ENCODE measurements at places on chromosomes 1 and 21. TPM values are rescaled to one million over a fixed set of nuclear protein-coding genes. Genes with fewer than 3 reads are reported as not detected.

Gene EPHA2
- total RNA-seq = 21.0 TPM

Gene GNG4
- total RNA-seq = not detected

Gene NPR1
- total RNA-seq = 32.5 TPM

Gene GPR25
- not detected for total RNA-seq

DNA sequence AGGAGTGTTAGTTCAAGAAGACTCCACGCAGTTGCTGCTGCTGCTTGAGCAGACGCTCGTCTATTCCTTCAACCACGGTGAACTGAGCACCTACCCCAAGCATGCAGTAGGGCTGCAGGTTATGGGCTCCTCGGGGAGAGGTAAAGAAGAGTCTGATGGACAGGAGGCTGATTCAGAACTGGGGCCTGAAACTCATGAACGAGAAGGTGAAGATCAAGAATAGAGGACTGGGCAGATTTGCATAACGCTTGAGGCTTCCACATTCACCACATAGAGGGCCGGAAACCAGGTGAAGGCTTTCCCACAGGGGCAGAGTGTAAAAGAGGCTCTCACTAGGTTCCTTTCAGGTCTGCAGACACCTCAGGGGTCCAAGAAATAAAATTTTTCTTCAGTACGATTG lies 9.1 kb downstream of the ABCA4 start:
- DNase-seq = no peak

Gene OR10J5
- total RNA-seq = not detected

DNA sequence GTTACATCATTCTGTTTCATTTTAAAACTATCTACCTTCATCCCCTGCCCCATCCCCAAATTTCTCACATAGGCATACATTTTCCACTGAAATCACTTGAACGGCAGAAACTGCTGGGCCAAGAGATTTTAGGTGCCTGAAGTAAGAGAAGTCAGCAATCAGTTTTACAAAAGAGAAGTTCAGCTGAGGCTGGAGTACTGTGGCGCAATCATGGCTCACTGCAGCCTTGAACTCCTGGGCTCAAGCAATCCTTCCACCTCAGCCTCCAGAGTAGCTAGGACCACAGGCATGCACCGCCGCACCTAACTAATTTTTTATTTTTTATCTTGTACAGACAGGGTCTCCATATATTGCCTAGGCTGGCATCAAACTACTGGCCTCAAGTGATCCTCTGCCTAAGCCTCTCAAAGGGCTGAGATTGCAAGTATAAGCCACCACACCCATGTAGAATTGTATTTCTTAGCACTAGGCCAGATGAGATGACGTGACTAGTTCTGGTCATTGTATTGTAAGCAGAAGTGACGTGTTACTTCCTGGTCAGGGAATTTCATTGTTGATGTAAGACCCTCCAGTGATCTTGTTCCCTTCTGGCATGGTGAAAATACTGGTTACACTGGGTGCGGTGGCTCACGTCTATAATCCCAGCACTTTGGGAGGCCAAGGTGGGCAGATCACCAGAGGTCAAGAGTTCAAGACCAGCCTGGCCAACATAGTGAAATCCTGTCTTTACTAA lies 7.1 kb downstream of the BECN2 start:
- no peak for DNase-seq

Gene SHISA4
- 10.8 TPM for total RNA-seq

DNA sequence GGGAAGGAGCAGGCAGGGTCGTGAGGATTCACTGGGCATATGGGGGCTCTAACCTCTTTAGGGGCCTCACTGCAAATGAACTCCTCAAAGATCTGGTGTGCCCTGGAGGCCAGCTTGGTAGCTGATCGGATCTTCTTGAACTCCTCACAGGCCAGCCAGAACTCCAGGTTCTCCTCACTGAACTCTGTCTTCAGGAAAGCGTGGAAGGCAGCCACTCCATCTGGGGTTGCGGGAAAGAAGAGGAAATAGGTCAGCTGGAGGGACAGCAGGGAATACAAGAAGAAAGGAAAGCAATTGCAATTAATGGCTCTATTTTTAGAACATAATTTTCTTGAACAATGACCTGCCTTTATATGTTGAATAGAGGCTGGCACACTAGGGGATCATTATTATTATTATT lies 2.3 kb downstream of the RGS16 start:
- no peak for DNase-seq

DNA sequence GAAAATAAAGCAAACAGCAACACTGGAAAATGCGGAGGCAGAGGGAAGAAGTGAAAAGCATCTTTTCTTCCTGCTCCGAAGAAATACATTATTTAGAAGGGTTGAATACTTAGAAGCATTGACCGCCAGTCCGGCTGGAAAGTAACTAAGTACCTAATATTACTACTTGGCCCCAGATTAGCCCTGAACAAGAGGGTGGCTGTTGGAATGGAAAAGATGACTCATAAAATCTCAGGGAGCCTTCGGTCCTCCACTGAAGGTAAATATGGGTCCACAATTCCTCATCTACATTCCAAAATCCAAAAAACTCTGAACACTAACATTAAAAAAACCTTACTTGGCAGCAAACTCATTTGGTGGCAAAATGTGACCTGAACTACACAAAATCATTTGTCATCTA lies 40.1 kb downstream of the BCAR3 start:
- no peak for DNase-seq

DNA sequence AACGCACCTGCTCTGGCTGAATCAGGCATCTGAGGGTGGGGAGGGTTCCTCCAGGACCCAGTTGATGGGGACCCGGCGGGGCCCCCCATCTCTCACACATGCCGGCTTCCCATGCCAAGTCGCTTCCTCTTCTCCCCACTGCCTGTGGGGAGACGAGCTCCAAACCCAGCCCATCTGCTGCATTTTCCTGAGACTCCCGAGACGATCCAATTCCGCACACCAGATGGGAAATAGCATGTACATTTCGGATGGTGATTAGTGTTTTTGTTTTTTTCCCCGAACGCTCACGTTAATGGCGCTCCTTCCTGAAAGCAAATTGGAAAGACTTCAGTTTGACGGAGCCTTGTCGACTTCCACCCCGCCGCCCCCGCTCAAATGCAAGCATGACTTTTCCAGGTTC lies 13.2 kb upstream of the GRIK3 start:
- no peak for DNase-seq

DNA sequence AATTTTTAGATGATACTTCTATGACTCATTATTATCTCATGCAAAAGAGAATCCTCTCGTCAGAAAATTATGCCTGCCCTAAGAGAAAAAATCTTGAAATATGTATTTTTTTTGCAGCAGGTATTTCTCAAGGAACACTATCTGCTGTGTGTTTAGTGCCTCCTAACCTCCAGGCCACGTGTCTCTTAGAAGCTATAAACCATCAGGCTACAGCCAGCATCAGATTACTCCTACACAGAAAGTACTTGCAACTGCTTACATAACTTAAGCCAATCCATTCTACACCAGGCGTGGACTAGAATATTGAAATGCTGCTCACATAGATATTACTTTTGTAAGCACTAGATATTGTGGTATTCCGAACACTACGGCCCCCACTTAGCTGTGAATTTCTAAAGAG lies 933.4 kb downstream of the PLA2G4A start:
- DNase-seq = no peak

GRCh38 chr1:200415789-200416593 lies 6.2 kb upstream of the ZNF281 start:
- peak; percentile 80 for DNase-seq

- no peak for DNase-seq
Measured at GRCh38 chr1:109517337-109517736, 7.8 kb upstream of the AMIGO1 start.

- no peak for DNase-seq
Measured at GRCh38 chr1:8463144-8463927, 145.4 kb downstream of the SLC45A1 start.

GRCh38 chr1:172084876-172085275 lies 243.6 kb downstream of the DNM3 start:
- DNase-seq = no peak

DNA sequence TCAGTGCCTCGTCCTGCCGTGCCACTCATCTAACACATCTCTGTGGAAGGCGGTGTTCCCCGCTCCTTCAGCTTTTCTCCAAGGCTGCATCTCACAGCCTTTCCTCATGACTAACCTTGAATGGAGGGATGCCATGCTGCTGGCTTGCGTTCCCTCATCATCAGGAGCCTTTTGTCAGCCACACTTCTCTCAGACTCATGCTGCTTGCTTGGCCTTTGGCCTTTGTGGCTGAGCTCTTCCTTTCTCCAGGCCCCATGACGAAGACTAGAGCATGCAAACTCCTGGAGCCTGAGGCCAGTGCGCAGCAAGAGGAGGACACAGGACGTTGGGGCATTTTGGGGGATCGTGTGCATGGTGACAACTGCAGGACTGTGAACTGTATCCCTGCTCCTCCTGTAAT lies 70.8 kb downstream of the SYT2 start:
- no peak for DNase-seq

Gene LAD1
- 48.1 TPM for total RNA-seq

GRCh38 chr1:117049857-117050256 lies 10.3 kb upstream of the TTF2 start:
- DNase-seq = peak; percentile 28

GRCh38 chr1:212680680-212681389 lies 18.8 kb downstream of the BATF3 start:
- no peak for DNase-seq

Gene PAPPA2
- 0.33 TPM for total RNA-seq

Gene SIKE1
- 31.4 TPM for total RNA-seq

Gene SLAMF8
- 33.6 TPM for total RNA-seq

GRCh38 chr1:232722626-232723025 lies 82.6 kb upstream of the MAP10 start:
- DNase-seq = no peak

Gene RAB25
- 58.7 TPM for total RNA-seq

Gene SUSD4
- total RNA-seq = 1.9 TPM

GRCh38 chr1:56578138-56578962 lies 1.0 kb downstream of the PLPP3 start:
- peak; percentile 86 for DNase-seq

GRCh38 chr21:30676737-30677136 lies 34.1 kb downstream of the KRTAP20-3 start:
- DNase-seq = no peak

Gene GBP6
- total RNA-seq = 1.0 TPM

Gene NDUFS2
- total RNA-seq = 65.7 TPM

DNA sequence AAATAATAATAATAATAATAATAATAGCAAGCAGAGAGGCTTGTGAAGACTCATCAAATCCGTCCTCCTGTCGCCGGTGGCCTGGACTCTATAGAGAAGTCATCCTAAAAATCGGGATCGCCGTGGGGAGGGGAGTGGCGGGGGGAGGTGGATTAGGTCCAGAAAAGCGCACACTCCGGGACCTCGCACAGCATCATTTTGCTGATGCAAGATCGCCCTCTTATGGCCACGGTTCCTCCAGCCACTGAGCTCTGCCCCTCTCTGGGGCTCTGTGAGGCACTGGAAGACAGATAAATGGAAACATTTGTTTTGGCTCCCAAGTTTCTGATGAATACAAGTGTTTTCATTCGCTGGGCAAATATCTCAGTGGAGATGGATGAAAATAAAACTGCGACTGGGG lies 612.0 kb downstream of the MATN1 start:
- no peak for DNase-seq

GRCh38 chr1:209375097-209375496 lies 208.4 kb upstream of the CAMK1G start:
- DNase-seq = no peak

Gene NUAK2
- total RNA-seq = 14.7 TPM

DNA sequence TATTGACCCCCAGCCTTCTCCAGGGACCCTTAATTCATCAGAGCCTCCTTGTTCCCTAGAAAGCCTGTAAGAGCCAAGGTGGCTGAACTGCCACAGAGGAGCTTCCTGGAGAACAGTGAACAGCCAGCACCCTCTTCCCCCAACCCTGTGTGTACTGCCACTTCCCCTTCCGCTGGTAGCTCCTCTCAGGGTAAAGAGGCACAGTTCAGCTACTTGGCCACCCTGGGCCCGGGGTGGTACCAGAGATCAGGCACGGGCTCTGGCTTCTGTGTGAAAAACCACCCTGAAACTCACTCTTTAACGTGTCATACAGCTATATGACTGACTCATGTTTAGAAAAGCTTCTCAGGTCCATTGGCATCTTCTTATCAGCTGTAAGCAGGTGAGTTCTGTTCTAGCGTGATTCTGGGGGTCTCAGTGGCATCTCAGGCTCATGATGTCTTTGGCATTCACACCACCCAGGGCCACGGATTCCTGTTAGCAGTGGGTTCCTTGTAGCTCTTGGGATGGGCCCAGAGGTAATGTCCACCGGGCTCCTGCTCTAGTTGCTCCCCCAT lies 22.4 kb downstream of the ARMH1 start:
- DNase-seq = peak; percentile 48

Gene FHAD1
- total RNA-seq = 5.9 TPM

Gene CRYZL1
- total RNA-seq = 80.7 TPM

Gene PLA2G2C
- not detected for total RNA-seq

DNA sequence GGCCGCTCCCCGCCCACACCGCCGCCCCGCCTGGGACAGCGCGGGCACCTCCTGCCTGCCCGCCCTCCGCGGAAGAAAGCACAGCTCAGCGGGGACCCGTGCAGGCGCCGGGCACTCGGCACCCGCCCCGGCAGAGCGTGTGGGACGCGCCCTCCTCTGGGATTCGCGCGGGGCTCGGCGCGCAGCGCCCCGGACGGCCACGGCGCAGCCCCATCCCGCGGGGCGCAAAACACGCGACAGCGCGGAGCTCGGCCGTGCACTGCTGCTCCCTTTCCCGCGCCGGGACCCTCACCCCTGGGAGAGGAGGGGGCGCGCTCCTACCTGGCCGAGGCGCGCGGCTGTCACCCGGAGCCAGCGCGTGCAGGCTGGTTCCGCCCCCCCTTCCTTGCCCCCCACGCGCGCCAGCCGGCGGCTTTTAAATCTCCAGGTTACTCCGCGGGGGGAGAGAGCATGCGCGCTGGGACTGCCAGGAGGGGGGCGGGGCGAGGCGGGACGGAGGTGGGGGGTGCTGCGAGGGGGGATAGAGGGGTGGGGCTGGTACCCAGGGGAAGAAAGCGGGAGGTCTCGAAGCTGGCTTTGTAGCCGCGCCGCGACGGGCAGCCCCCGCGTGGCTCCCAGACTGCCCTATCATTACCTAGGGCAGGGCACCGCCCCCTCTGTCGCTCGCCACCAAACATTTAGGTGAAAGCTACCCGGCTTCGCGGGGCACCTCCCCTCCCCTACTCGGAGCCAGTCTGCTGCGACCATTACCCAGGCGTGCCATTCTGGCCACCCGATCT lies at the start of gene SLC45A3:
TSS of gene SLC45A3 (minus strand) at position 437 of the 779 bp plus-strand sequence. CDS start 15,853 bp downstream, outside the sequence.
- DNase-seq = no peak

Gene ITGB2
- total RNA-seq = 370 TPM

Measured in upper lobe of left lung (tissue), 6 donors.